ENCODE measurements at places on chromosomes 12 and 14. TPM values are rescaled to one million over a fixed set of nuclear protein-coding genes. Genes with fewer than 3 reads are reported as not detected.
A peak's percentile ranks its signal among the peaks of the same experiment; 100 is the strongest.

TMPRSS12 gene
- polyA plus RNA-seq, result not detected

DNA sequence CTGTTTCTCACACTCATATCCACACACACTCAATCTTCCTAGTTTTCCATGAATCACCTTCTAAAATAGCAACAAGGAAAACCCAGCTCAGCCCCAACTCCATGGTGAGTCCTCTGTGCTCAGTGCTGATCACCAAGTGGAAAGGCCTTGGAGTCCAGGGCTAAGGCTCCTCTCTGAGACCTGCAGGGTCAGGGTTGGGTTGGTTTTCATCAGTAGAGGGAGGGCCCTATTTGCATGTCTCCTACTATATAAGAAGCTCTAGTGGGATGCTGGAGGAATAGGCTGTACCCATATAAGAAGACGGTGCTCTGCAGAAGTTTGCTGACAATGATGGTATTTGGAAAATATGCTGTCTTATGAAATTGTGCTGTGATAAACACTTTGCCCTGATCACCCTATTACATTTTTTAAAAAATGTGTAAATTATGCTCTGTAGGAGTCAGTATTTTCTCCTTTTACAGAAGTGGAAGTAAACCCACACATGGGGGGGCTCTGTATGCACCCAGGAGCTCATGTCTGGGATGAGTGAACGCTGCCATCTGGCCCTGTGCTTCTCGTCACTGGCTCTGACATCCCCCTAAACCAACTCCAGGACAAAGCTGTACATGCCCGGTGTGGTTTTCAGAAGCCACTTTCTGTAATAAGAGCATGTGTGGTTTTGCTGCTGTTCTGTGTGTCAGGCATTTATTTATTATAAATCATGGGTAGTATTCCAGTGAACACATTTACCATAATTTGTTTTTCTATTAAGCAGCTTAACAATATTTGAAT, 536.3 kb downstream of the TMEM121 start:
- H3K36me3 ChIP-seq, result no peaks in the 10 kb centered on the region
- H3K4me3 ChIP-seq, result peak overlapping the region; percentile 72
- no peaks in the 10 kb centered on the region for H3K27me3 ChIP-seq
- no peak overlapping the region for H3K27ac ChIP-seq

SOAT2 gene
- polyA plus RNA-seq, result not detected

GRCh38 chr12:26740991-26741390, 92.0 kb downstream of the ITPR2 start:
- no peaks in the 10 kb centered on the region for H3K27me3 ChIP-seq
- no peak for DNase-seq
- H3K36me3 ChIP-seq, result peaks cover 22% of the 10 kb centered on the region
- H3K4me1 ChIP-seq, result peaks cover 26% of the 10 kb centered on the region
- no peak overlapping the region for H3K27ac ChIP-seq
- H3K4me3 ChIP-seq, result no peak overlapping the region

DNA sequence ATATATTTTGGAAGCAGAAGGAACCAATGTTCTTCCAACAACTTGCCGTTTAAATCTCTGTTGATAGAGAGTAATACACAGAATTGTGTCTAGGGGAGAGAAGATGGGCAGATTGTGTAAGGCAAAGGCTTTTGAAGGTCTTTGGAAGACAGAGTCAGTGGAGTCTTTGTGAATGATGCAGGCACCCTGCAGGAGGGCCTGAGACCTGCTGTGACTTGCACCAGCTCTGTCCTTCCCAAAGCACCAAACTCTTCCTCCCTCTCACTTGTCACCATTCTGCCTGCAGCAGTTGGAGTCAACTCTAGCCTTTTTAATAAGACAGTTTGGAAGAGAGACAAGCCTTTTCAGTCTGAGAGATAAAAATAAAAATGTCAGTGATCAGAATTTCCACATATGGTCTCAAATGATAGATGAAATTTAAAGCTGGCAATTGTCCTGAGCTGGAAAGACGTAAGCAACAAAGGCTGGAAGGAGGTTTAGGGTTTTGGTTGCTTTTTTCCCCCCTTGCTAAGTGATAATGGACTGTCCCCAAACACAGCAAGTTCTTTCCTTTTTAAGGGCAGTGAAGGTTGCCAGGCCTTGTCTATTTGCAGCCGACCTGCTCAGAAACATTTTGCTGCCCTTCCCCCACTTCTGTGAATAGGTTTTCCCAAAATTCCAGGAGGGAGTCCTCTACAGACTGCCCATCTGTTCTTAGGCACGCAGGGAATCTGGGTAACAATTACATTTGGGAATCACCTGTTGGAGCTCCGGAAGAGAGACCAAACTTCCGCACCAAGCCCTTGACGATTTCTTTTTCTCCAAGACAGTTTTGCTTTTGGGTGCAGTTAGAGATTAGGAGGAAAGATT, 103.0 kb upstream of the NTF3 start:
- H3K4me1 ChIP-seq, result no peaks in the 10 kb centered on the region
- no peak for DNase-seq
- H3K27me3 ChIP-seq, result peaks cover 18% of the 10 kb centered on the region

DNA sequence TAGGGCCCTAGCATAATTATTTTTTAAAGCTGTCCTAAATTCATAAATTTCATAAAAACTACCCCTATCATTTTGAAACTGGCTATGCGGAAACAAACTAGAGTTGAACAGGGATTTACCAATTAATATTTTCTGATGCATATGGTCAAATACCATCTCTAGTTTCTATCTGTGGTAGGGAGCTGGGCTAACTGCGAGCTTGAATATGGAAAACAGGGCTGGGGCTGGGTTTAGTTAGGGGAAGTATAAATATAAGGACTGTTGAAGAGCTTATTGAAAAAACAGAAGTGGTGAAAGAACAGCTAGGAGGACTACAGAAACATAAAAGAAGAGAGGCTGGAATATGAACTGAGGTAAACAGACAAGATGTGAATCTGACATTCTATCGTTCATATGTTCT, 91.8 kb downstream of the SLC38A1 start:
- DNase-seq, result peak; percentile 25
- no peaks in the 10 kb centered on the region for H3K27me3 ChIP-seq
- H3K36me3 ChIP-seq, result no peaks in the 10 kb centered on the region
- H3K27ac ChIP-seq, result peak overlapping the region; percentile 39
- peak overlapping the region; percentile 28 for H3K4me3 ChIP-seq

ASB8 gene
- 74.7 TPM for polyA plus RNA-seq

KICS2 gene
- 17.4 TPM for polyA plus RNA-seq

DNA sequence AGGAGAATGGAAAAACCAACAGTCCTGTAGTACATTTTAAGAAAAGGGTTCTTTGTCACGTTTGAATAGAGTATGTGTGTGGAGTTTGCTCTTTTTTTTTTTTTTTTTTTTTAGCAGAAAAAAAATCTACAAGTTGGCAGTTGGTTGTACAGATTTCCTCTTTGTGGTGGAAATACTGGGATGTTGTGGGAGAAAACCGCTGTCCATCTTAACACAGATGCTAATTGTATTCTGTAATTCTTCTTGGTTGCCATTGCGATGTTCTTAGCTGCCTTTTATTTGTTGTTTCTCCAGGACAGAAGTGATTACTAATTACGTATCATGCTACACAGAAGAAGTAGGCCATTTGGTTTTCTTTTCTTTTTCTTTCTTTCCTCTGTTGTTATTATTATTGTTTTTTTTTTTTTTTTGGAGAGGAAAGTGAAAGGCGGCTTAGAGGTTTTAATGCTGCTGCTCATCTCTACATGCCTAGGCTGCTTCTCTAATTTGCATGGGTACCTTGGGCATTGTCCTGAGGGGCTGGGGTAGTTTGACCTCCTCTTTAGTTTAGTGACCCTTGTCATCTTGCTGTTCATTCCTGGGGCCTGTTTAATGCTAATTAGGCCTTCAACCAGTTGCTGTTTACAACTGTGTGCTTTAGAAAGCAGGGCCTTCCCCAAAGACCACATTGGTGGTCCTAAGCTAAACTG, 94.7 kb downstream of the TMTC2 start:
- H3K36me3 ChIP-seq, result no peaks in the 10 kb centered on the region
- H3K27me3 ChIP-seq, result no peaks in the 10 kb centered on the region
- H3K4me1 ChIP-seq, result no peaks in the 10 kb centered on the region

GRCh38 chr14:96861568-96862310, 64.6 kb downstream of the VRK1 start:
- H3K4me1 ChIP-seq, result peaks cover 6% of the 10 kb centered on the region
- H3K27ac ChIP-seq, result no peak overlapping the region
- peaks cover 48% of the 10 kb centered on the region for H3K36me3 ChIP-seq
- H3K4me3 ChIP-seq, result no peak overlapping the region

TAS2R50 gene
- polyA plus RNA-seq, result not detected

GRCh38 chr14:71320734-71321573, 413.7 kb downstream of the PCNX1 start:
- H3K36me3 ChIP-seq, result peaks cover 5% of the 10 kb centered on the region
- H3K27ac ChIP-seq, result peak overlapping the region; percentile 96
- H3K4me1 ChIP-seq, result peaks cover 47% of the 10 kb centered on the region
- H3K27me3 ChIP-seq, result no peaks in the 10 kb centered on the region
- DNase-seq, result peak; percentile 65

DCN gene
- polyA plus RNA-seq, result not detected

MYF5 gene
- polyA plus RNA-seq, result not detected

GRCh38 chr12:42474391-42474790, 115.2 kb downstream of the PRICKLE1 start:
- peak overlapping the region; percentile 81 for H3K4me3 ChIP-seq
- H3K27ac ChIP-seq, result peak overlapping the region; percentile 56
- peaks cover 76% of the 10 kb centered on the region for H3K4me1 ChIP-seq

GRCh38 chr12:39620659-39621658, 1.4 kb upstream of the ABCD2 start:
- H3K27me3 ChIP-seq, result no peaks in the 10 kb centered on the region
- H3K36me3 ChIP-seq, result no peaks in the 10 kb centered on the region
- H3K27ac ChIP-seq, result peak overlapping the region; percentile 1
- no peak for DNase-seq

DNA sequence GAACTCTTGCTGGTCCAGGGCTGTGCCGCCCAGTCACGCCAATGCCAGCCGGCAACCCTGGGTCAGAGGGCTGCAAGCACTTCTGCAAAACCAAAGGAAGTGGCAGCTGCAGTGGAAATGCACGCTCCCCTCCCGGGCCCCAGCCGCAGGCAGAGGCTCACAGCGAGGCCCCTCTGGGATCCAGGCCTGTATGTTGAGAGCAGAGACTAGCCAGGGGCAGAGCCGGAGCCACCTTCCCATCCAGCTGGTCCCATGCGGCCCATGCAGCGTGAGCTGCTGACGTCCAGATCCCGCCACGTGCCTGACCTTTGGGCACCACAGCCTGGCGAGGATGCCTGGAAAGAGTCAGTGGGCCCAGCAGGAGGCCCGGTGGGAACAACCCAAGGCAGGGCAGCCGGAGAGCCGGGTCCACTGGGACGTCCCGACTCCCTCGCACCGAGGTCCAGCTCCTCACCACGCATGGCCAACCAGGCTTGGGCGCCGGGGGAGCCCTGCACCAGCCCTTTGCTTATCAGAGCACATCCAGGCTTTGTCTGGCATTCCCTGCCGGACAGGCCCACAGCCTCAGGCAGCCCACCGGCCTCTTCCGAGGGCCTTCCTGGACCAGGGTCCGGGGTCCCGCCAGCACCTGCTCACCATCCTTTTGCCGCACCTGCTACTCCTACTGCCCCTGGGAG, 4.3 kb downstream of the GPR132 start:
- peak overlapping the region; percentile 98 for H3K27ac ChIP-seq
- peaks cover 5% of the 10 kb centered on the region for H3K36me3 ChIP-seq
- peak overlapping the region; percentile 97 for H3K4me3 ChIP-seq
- no peaks in the 10 kb centered on the region for H3K27me3 ChIP-seq

GRCh38 chr14:93784878-93785277, 3.4 kb downstream of the PRIMA1 start:
- peaks cover 42% of the 10 kb centered on the region for H3K27me3 ChIP-seq
- peak overlapping the region; percentile 19 for H3K27ac ChIP-seq
- H3K4me1 ChIP-seq, result peaks cover 8% of the 10 kb centered on the region
- DNase-seq, result no peak

KRT71 gene
- polyA plus RNA-seq, result not detected

ACVRL1 gene
- polyA plus RNA-seq, result not detected

PPP4R3A gene
- polyA plus RNA-seq, result 213 TPM

GRCh38 chr12:32542428-32543229, 136.5 kb upstream of the DNM1L start:
- no peak for DNase-seq
- H3K4me3 ChIP-seq, result no peak overlapping the region
- H3K4me1 ChIP-seq, result peaks cover 15% of the 10 kb centered on the region
- H3K27ac ChIP-seq, result peak overlapping the region; percentile 61
- no peaks in the 10 kb centered on the region for H3K27me3 ChIP-seq
- no peaks in the 10 kb centered on the region for H3K36me3 ChIP-seq

KRT85 gene
- polyA plus RNA-seq, result not detected

- H3K27me3 ChIP-seq, result no peaks in the 10 kb centered on the region
- peak; percentile 44 for DNase-seq
- peak overlapping the region; percentile 95 for H3K27ac ChIP-seq
Measured at GRCh38 chr14:24674204-24674970, 40.4 kb upstream of the GZMB start.

KRT73 gene
- polyA plus RNA-seq, result not detected

- no peaks in the 10 kb centered on the region for H3K27me3 ChIP-seq
- H3K27ac ChIP-seq, result no peak overlapping the region
- no peak for DNase-seq
- H3K4me1 ChIP-seq, result no peaks in the 10 kb centered on the region
- no peak overlapping the region for H3K4me3 ChIP-seq
Measured at GRCh38 chr14:44634692-44635091, 127.6 kb upstream of the FSCB start.

DNA sequence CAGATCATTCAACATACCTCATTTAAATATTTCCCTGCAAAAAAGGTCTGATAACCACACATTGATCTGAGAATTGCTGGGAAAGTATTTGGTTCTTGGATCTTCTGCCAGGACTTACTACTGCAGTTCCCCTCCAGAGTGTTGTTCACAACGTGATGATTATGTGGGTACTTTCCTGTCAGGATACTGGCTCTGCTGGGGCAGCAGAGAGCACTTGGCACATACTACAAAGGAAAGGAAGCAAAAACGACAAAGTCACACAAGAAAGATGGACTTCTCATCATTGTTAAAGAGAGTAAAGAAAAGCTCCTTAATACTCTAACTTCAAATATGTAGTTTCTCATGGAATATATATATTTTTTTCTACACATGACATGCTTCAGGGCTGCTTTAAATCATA, 11.5 kb downstream of the GNS start:
- H3K4me3 ChIP-seq, result no peak overlapping the region
- peaks cover 42% of the 10 kb centered on the region for H3K36me3 ChIP-seq
- H3K27me3 ChIP-seq, result no peaks in the 10 kb centered on the region
- no peak overlapping the region for H3K27ac ChIP-seq
- no peak for DNase-seq
- no peaks in the 10 kb centered on the region for H3K4me1 ChIP-seq

GRCh38 chr12:7869137-7869536, 3.6 kb downstream of the SLC2A14 start:
- H3K27me3 ChIP-seq, result peaks cover 27% of the 10 kb centered on the region
- H3K27ac ChIP-seq, result no peak overlapping the region
- DNase-seq, result no peak
- H3K4me3 ChIP-seq, result no peak overlapping the region

CCDC177 gene
- not detected for polyA plus RNA-seq

TAS2R42 gene
- not detected for polyA plus RNA-seq

GRCh38 chr14:90870950-90871604, 54.8 kb upstream of the TTC7B start:
- H3K4me3 ChIP-seq, result no peak overlapping the region
- no peaks in the 10 kb centered on the region for H3K27me3 ChIP-seq
- no peak overlapping the region for H3K27ac ChIP-seq
- H3K4me1 ChIP-seq, result no peaks in the 10 kb centered on the region
- no peak for DNase-seq
- peaks cover 16% of the 10 kb centered on the region for H3K36me3 ChIP-seq

CDKN3 gene
- not detected for polyA plus RNA-seq

Data from naive B cell (primary cell).